ENCODE measurements at places on chromosomes 3 and 15. TPM values are rescaled to one million over a fixed set of nuclear protein-coding genes. Genes with fewer than 3 reads are reported as not detected.

CRTAP gene
- polyA plus RNA-seq = 63.2 TPM

GRAMD1C gene
- 21.3 TPM for polyA plus RNA-seq

SERINC4 gene
- 0.29 TPM for polyA plus RNA-seq

TOMM70 gene
- polyA plus RNA-seq = 58.7 TPM

PRTG gene
- 4.3 TPM for polyA plus RNA-seq

SLC27A2 gene
- 2.7 TPM for polyA plus RNA-seq

ZBBX gene
- 10.1 TPM for polyA plus RNA-seq

BDH1 gene
- 46.5 TPM for polyA plus RNA-seq

CCR4 gene
- 0.17 TPM for polyA plus RNA-seq

CDC25A gene
- 8.0 TPM for polyA plus RNA-seq

TMC3 gene
- 1.9 TPM for polyA plus RNA-seq

LYSMD4 gene
- 21.4 TPM for polyA plus RNA-seq

SAMMSON gene
- polyA plus RNA-seq = not detected

TBCCD1 gene
- polyA plus RNA-seq = 17.1 TPM

CLDN16 gene
- polyA plus RNA-seq = 0.41 TPM

Measured in spinal cord (tissue), 10 donors.